Kidney epithelial cell (primary cell): ENCODE measurements at places on chromosomes 4 and X.

- DNase-seq: peak; percentile 69
These were observed 506.1 kb downstream of the RPA4 start for GRCh38 chrX:97389761-97390192.

- no peak for DNase-seq
These were observed 5.7 kb downstream of the KCND1 start for GRCh38 chrX:48965959-48966358.

DNA sequence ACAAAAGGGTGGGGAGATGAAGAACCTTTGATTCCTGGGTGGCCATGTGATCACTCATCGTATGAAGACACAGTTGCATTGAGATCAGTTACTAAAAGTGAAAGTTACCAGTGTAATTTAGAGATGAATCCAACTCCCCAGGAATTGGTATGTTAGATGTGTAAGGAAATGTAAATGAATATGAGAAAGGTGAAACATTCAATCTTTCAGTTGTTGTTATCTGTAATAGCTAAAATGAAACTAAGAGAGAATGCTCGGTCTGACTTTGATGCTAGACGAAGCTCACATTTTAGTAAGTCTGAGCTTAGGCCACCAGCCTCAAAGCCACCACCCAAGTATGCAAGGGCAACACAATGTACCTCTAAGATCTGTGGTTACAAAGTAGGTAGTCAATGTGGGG is 194.3 kb upstream of the POF1B start:
- no peak for DNase-seq

- DNase-seq: no peak
These were observed 37.2 kb downstream of the CXCL8 start for GRCh38 chr4:73777612-73778011.
